A549 treated with CORT108297 at 1 μM for 4 hours (cell line): ENCODE measurements at places on chromosomes 12 and 14. TPM values are rescaled to one million over a fixed set of nuclear protein-coding genes. Genes with fewer than 3 reads are reported as not detected.

GARIN6 gene
- total RNA-seq = not detected in 5 replicates

STON2 gene
- total RNA-seq = 0.53 to 1.0 TPM (median 0.65 TPM) in 5 replicates

CD9 gene
- 240 to 274 TPM (median 254 TPM) in 5 replicates for total RNA-seq

CATSPERB gene
- total RNA-seq = not detected in 5 replicates

TAS2R8 gene
- not detected in 5 replicates for total RNA-seq

ABCB9 gene
- total RNA-seq = 6.9 to 10.7 TPM (median 8.5 TPM) in 5 replicates

BBOF1 gene
- total RNA-seq = 2.7 to 5.4 TPM (median 2.9 TPM) in 5 replicates

OR4N2 gene
- total RNA-seq = not detected in 5 replicates

TUBA1A gene
- 172 to 224 TPM (median 204 TPM) in 5 replicates for total RNA-seq

TAS2R13 gene
- total RNA-seq = not detected in 5 replicates

RHEBL1 gene
- total RNA-seq = 4.3 to 6.2 TPM (median 5.4 TPM) in 5 replicates

ABHD12B gene
- total RNA-seq = not detected in 5 replicates

HOXC4 gene
- total RNA-seq = 2.2 to 4.3 TPM (median 3.6 TPM) in 5 replicates

ANKRD33 gene
- total RNA-seq = 0.08 to 0.12 TPM in 2 of 5 replicates, not detected in the others

SLC6A12 gene
- total RNA-seq = 0.51 to 1.1 TPM (median 0.69 TPM) in 5 replicates
